WTC11 (cell line): ENCODE measurements at places on chromosomes 4 and X.

DNA sequence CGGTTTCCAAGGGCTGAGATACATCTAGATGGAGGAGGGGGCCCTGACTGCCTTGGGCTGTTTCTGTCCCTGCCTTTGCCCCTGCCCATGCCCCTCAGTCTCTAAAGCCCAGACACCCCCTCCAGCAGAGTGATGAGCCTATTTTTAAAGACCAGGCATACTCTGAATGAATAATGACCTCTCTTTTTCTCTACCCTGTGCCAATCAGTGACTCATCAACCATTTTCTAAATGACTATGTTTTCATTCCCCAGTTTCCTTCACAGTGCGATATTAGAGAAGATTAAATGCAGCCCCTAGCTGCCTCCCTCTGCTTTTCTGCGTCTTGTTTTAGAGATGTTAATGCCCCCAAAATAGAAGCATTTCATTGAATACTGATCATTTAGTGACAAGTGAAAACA is 15.5 kb upstream of the NHS start:
- no peak for DNase-seq

- DNase-seq: no peak
These were observed 120.6 kb upstream of the TBC1D9 start for GRCh38 chr4:140876615-140877364.

- no peak for DNase-seq
These were observed 543.9 kb upstream of the MAGEB2 start for GRCh38 chrX:29671421-29671820.

DNA sequence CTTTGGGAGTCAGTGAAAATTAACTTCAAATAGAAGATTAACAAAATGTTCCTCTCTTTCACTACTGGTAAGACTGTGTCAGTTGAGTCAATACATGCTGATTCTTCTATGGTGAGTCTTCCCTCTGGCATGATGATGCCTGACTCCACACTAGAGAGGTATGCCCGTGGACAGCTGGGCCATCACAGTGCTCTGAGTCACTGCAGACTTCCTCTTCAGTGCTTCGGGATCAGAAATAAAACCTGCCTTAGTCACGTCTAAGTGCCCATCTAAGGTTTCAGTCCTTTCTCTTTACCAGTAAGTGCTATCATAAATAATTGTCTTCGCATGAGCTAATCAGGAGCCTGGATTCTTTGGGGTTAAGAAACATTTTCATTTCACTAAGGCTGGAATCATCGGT is 1.6 kb upstream of the ASB5 start:
- no peak for DNase-seq

- DNase-seq: no peak
These were observed 206.7 kb downstream of the RASL11B start for GRCh38 chr4:53068755-53069330.

DNA sequence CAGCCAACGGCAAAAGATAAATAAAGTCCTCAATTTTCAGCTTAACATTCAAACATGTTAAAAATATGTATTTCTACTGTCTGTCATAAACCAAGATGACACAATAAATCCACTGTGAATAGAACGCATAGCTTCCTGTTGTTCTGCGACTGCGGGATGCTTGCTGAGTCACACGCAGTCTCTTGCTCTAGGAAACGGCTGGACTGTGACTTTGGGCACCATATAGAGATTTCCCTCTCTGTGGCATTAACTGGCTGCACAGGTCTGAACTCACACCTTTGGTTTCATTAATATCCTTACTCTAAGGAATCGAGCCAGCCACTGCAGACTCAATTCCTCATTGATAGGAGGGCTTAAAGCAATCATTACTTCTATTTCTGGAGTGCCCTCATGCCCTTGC is 8.4 kb downstream of the BEND4 start:
- DNase-seq: no peak
